GM23248 (cell line): ENCODE measurements at places on chromosomes 4 and X.

- no peak for DNase-seq
Observed at GRCh38 chr4:156598138-156598681, 373.4 kb downstream of the PDGFC start.

DNA sequence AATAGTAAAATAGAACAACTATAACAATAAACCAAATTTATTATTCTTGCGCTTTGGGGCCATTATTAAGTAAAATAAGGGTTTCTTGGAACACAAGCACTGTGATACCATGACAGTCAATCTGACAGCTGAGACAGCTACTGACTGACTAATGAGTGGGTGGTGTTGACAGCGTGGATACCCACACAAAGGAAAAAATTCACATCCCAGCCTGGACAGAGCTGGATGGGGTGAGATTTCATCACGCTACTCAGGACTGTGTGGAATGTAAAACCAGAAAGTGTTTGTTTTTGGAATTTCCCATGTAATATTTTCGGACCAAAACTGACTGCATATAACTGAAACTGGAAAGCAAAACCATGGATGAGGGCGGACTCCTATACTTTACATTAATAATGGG is 48.8 kb downstream of the IGFBP7 start:
- DNase-seq, result peak; percentile 39

DNA sequence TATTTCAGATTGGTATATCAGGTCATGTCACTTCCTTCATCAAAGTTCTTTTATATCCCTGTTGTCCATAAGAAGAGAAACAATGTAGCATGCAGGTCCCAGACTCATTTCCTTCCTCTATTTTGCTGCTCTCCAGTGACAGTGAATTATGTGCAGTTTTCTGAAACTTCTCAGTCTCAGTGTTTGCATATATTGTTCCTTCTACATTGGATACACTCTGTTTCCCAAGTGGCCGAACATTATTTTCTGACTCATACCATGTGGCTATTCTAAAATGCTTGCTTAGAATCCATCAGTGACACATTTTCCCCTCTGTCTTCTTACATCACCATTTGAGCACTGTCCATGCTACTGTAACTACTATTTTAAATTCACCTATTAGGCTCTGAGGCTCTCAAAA is 305.7 kb downstream of the PDHA2 start:
- no peak for DNase-seq

DNA sequence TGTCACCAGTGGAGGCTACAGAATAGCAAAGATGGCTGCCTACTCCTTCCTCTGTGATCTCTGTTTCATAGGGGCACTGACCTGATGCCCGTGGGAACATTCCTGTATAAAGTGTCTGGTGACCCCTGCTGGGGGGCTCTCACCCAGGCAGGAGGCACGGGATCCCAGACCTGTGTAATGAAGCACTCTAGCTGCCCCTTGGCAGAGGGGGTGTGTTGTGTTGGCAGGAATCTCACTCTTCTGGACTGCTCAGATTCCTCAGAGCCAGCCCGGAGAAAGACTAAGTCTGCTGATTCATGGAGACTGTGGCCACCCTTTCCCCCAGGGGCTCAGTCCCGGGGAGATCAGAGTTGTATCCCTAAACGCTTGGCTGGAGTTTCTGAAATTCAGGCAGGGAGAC is 648.3 kb downstream of the SPRY1 start:
- no peak for DNase-seq

DNA sequence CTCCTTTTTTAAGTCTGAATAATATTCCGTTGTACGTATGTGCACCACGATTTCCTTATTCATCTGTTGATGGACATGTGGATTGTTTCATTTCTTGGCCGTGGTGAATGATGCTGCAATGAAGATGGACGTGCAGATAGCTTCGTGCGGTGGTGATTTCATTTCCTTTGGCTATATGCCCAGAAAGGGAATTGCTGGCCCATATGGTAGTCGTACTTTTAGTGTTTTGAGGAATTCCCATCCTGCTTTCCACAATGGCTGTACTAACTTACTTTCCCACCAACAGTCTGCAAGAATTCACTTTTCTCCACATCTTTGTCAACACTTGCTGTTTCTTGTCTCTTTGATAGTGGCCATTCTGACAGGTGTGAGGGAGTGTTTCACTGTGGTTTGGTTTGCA is 12.8 kb downstream of the ZFP42 start:
- DNase-seq, result peak; percentile 4

DNA sequence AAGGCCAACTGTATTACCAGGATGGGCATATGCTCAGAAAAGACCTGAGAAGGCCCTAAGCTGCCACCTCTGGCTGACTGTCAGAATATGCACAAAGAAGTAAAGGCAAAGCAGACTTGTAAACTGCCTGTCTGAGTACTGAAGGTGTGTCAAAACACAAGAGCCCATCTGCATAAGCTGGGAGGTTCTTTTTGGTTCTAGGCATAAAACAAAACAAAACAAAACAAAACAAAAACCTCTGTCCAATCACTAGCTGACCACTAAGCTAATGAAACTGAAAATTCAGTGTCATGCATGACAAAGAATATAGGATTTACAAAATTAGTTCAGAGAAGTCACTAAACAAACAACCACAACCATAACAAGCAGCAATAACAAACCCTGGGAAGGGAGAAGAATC is 20.6 kb downstream of the SH3D19 start:
- no peak for DNase-seq

DNA sequence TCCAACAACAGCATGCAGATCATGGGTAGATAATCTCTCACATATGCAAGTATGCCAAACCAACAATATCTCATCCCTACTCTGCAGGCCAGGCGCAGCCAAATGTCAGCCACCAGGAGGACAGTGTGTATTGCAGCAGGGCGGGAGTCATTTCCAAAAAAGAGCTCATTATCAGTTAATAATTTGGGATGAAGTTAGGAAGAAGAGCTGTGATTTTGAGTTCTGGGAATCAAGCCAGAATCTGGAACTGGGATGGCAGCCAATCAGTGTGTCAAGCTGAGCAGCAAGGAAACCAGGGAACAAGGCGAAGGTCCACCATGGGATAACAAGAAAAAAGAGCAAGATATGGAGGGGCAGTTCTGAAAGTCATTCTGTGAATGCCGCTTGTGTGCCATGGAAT is 88.2 kb upstream of the CAMK2D start:
- peak; percentile 17 for DNase-seq

DNA sequence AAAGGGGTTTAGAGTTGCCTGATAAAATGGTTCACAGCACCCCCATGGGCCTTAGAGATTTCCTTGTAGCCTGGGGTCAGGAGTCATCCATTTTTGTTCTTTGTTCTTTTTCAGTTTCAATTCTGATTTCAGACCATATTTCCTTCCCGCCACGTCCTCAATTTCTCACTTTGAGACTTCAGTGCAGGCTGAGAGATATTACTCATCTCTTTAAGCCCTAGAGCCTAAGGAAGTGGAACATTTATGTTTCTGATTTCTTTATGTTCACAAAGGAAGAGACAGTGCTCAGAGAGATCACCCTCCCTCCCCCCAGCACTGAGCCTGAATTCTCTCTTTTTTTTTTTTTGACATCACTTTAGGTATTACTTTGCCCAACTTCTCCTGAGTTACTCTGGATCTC is 56.3 kb downstream of the MSN start:
- DNase-seq, result peak; percentile 38

GRCh38 chr4:168708108-168708507 is 211.3 kb downstream of the PALLD start:
- peak; percentile 39 for DNase-seq

DNA sequence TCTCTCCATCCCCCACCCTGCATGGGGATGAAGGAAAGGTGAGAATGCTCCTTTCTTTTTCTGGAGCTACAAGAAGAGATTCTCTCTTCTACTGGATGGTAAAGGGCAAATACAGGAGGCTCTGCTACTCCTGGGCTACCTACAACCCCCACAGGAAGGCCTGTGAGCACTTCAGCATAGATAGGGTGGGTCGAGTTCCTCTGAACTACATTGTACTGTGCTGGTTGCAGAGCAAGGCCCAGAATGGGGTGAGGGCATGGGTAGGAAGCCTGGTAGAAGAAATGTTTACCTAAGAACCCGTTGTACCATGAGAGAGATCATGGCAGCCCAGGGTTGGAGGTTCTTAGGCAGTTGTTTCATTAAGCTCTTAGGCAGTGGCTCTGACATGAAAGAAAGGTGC is 510.4 kb downstream of the MID1IP1 start:
- no peak for DNase-seq

DNA sequence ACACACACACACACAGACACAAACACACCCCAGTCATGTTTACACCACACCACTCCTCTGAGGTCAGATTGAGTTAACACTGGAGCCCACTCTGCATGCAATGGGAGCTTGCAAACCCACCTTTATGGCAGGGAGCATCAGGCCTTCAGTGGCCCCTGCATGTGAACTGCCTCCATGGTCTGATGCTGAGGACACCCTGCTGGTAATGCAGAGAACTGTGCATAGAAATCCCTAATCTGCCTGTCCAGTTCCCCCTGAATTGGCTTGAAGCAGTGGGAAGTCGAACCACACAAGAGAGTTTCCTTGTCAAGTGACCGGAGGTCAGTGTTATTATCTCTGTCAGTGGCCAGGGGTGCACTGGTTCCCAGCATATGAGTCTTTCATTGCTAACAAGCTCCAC is 59.8 kb downstream of the ANOS1 start:
- DNase-seq, result no peak

DNA sequence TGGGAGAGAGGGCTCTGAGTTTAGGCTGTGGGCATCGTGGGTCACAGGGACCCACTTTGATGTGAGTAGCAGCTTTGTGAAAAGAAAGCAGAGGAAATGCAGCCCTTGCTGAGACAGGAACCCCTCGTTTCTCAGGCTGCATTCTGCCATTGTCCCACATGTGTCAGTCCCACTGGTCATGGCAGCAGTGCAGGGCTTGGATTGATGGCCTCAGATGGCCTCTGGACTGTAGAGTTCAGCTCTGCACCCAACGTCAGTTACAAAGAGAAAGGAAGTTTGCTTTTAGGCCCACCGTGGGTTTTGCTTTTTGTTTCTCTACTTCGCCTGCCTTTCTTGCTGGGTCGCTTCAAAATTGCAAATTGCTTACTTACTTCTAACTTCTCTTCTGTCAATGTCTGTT is 248.3 kb upstream of the KLF3 start:
- no peak for DNase-seq

GRCh38 chr4:177737387-177737940 is 295.2 kb upstream of the AGA start:
- DNase-seq, result no peak

GRCh38 chr4:76212851-76213414 is 691 bp downstream of the SCARB2 start:
- DNase-seq, result peak; percentile 61

DNA sequence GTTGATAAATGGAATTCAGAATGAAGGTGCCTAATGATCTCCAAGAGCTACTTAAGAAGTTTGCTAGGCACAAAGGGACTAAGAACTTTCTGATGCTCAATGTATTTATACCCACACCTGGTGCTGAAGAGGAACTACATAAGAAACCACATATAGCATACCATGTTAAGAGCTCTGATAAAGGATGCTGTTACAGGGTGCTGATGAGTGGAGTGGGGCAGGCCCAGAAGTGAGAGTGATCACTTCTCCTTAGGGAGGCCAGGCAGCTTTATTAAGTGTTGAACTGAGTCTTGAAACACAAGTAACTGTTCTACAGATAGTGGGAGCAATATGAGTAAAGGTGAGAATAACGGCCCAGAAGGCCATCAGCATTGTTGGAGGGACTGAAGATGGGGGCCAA is 68.3 kb upstream of the CHRDL1 start:
- no peak for DNase-seq

DNA sequence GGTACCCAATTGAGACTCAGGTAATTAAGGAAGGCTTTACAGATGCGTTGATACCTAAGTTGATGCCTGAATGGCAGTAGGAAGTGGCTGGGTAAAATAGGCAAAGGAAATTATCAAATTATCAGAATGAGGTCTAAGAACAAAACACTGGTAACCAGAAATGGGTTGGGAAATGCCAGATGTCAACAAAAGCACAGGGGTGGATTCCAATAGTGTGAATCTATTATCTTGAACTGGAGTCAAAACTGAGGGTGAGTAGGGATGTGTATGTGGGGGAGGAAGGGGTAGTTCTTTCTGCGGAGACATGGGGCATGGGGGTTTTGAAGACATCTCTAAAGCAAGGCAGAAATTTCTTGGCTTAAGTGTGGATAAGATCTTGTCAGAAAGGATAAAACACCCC is 16.0 kb upstream of the SEPTIN6 start:
- peak; percentile 71 for DNase-seq

GRCh38 chr4:110953898-110954297 is 331.0 kb upstream of the PITX2 start:
- DNase-seq, result no peak

DNA sequence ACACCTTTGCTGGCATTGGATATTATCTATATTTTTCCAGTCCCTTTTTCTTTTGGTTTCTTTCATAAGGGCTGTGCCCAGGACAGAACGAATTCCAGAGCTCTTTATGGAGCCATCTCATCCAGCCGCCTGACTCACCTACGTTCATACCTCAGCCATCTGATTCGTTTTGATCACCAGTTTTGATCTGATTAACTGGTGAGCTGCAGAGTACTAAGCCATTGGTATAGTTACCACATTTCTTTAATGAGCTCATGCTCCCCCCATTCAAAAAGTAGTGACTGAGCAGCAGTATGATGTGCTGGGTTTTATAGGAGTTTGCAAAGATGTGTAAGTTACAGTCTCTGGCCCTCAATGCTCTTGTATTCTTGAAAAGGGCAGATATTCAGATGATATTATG is 43.0 kb upstream of the CDKN2AIP start:
- DNase-seq, result peak; percentile 22

GRCh38 chrX:16586377-16587112 is 63.4 kb upstream of the S100G start:
- no peak for DNase-seq

GRCh38 chr4:37533286-37534033 is 152.7 kb downstream of the RELL1 start:
- no peak for DNase-seq

DNA sequence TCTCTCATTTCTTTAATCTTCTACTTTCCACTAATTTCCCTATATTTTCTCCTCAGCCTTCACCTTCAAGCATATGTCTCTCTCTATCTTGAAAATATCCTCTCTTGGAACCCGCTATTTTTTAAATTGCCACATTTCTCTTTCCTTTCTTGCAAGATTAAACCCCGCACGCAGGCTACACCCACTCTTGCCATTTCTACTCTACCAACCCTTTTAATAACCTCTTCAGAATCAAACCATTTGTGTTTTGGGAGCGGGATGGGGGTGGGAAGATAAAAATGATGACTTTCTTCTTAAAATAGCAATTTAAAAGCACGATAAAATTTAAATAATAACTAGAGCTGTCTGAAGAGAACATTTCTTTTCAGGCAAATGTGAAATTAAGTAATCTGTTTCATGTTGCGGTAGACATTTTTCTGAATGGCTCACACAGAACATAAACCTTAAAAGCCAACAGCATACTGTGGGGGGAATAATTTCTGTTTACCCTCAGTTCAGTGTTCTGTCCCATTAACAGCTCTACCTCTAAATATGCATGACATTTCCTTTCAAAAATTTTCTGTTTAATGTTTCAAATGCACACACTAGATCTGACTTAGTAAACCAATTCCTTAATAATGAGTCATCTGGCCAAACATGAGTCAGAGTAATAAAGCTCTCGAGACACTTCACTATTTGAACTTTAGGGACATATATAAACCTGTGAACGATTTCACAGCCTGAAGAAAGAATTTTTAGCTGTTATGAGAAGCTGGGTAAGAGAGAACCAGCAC is 20.5 kb downstream of the ARSJ start:
- DNase-seq, result peak; percentile 88
